NCI-H460 (cell line): ENCODE measurements at places on chromosomes 1 and 21.
A peak's percentile ranks its signal among the peaks of the same experiment; 100 is the strongest.

DNA sequence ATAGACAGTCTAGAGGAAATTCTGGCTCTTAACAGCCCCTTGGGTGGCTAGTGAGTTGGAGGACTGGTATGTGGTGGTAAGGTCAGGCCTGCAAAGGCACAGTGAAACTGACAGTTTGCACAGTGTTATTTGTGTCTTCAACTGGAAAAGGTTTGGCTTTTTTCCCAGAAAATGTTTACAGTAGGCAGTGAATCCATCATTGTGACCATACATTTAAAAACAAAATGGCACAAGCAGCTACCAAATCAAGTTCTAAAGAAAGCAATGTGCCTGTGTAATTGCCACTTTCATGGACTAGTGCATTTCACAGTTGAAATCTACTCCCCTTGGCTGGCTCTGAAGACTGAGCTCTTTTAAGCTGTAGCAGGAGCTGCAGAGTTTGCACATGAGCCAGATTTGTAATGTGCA, 24.8 kb downstream of the ATPAF1 start:
- peak; percentile 23 for DNase-seq

- no peak for DNase-seq
Observed at GRCh38 chr21:33247599-33247998, 17.9 kb downstream of the IFNAR2 start.

- no peak for DNase-seq
Observed at GRCh38 chr1:234702342-234703000, 92.5 kb upstream of the IRF2BP2 start.

- DNase-seq = no peak
Observed at GRCh38 chr1:84020151-84020550, 21.2 kb upstream of the TTLL7 start.

- DNase-seq = no peak
Observed at GRCh38 chr1:191876631-191877030, 281.6 kb upstream of the RGS18 start.

DNA sequence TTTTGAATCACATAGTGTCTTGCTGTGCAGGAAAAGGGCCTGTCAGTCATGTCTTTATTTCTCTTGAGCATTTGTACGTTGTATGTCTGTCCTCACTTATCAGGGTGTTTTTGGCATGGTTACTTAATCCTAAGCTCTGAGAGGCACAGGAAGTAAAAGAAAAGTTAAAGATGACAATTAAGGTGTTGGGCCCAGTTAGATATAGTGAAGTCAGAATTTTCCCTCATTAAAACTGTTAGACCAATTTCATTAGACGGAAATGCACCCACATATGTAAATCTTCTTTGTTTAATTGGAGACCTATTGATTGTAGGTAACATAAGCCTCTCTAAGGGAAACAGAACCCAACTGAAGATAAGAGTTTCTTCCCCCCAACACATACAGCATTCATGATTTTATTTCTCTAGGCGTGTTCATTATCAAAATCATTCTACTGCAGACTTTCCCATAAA, 21.9 kb downstream of the NFIA start:
- DNase-seq = no peak
